ENCODE measurements at places on chromosomes 1 and 21.

DNA sequence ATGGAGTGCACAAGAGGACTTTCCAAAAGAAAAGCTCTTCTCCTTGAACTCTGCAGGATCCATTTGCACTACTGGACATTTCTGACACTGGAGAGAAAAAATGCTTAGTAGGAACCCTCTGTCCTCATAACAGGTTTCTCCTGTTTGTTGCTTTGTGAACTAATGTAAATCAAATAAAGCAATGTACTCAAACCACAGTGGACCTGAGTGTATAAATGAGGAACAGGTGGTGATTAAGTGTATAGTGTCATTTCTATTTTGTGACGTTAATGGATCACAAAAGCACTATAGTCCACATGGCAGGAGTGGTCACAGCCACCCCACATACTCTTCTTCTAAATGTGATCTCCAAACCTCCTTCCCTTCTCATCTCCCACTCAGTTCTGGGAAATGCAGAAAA is 268.4 kb upstream of the DUSP10 start:
- DNase-seq: no peak

GRCh38 chr1:41856944-41857285 is 61.8 kb downstream of the HIVEP3 start:
- no peak for DNase-seq

DNA sequence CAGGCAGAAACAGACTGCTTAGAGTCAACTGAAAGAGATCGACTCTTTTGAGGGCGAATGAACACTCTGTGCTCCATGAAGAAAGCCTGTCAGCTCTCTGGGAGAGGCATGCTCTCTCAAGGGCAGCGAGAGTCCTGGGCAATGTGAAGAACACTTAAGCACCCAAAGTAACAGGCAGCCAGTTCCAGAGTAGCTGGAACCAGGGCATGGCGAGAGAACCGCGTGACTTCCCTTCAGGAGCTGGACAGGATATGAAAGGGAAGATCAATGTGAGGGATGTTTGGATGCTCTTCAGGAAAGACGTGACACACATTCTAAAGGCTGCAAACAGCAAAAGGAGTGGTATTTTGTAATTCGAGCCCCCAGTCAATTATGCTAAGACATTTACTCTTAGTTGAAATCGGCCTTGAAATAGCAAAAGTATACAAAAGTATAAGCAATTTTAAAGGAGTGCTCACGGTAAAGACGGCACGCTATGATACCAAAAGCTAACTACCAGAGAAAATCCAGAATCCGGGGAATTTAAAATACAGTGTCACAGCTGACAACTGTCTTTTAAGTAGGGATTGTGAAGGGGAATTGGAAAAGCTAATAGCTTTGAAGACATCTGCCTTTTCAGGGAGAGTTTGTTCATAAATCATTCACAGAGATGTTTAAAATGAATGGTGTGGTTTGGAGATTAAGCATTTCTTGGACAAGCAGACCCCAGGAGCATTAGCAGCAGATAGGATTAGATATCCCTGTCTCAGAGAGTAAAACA is 20.8 kb downstream of the ADAMTS5 start:
- no peak for DNase-seq

DNA sequence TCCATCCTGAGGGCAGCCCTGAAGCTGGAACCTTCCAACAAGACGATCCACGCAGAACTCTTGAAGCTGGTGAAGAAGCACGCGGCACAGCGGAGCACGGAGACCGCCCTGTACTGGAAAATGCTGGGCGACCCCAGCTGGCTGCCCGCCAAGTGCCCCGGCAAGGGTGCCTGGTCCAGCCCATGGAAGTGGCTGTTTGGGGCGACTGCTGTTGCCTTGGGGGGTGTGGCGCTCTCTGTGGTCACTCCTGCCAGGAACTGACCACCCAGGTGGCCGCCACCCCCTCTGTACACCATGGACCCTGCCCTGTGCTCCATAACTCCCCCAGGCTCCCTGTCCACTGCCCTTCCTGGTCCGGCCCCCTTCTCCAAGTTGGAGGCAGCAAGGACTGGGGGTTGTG is 90.8 kb downstream of the PPP1R12B start:
- DNase-seq: no peak

- no peak for DNase-seq
Observed at GRCh38 chr1:17120962-17121837, 1.9 kb upstream of the PADI2 start.

DNA sequence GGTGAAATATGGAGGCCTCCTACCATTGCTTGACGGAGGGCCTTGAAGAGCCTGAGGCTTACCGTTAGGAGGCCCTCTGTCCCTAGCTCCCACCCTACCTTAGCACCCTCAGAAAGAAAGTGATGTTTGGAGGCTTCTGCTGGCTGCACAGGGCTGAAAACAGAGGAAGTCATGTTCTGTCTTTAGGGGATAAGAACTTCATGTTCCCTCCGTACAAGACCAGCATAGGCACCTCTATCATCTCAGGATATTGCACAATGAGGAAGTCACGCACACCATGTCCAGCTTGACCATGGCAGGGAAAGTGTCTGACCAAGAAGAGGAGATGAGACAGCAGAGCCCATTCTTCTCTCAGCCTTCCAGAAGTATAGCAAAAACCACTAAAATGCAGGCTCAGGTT is 13.8 kb downstream of the ADORA3 start:
- DNase-seq: no peak

- DNase-seq: no peak
Observed at GRCh38 chr1:240232530-240232929, 140.8 kb downstream of the FMN2 start.

- DNase-seq: no peak
Observed at GRCh38 chr1:248813546-248813945, 12.2 kb downstream of the SH3BP5L start.

DNA sequence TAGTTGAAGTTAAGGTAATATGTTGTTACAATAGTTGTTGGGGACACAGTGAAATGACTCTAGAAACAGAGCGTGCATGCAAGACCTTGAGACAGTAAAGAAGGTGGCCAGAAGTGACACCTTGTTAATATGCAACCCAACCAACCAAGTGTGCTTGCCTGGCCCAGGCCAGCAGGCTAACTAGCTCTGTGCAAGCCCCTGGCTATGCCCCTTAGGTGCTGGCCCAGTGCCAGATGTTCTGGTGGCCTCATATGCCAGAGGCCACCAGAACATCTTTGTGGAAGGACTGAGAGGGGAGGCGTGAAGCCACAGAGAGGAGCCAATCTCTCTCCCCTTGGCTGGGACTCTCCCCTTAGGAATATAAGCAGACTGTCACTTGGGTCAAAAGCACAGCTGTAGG is 111.2 kb upstream of the JUN start:
- no peak for DNase-seq

- no peak for DNase-seq
Observed at GRCh38 chr1:93567255-93567918, 114.2 kb downstream of the BCAR3 start.

- DNase-seq: no peak
Observed at GRCh38 chr1:158274797-158275196, 14.9 kb upstream of the CD1C start.

- DNase-seq: no peak
Observed at GRCh38 chr1:88634538-88634937, 49.5 kb upstream of the PKN2 start.

GRCh38 chr1:76264642-76265041 is 190.1 kb downstream of the ST6GALNAC3 start:
- no peak for DNase-seq

GRCh38 chr1:248102847-248103246 is 7.9 kb downstream of the OR2L13 start:
- DNase-seq: no peak

DNA sequence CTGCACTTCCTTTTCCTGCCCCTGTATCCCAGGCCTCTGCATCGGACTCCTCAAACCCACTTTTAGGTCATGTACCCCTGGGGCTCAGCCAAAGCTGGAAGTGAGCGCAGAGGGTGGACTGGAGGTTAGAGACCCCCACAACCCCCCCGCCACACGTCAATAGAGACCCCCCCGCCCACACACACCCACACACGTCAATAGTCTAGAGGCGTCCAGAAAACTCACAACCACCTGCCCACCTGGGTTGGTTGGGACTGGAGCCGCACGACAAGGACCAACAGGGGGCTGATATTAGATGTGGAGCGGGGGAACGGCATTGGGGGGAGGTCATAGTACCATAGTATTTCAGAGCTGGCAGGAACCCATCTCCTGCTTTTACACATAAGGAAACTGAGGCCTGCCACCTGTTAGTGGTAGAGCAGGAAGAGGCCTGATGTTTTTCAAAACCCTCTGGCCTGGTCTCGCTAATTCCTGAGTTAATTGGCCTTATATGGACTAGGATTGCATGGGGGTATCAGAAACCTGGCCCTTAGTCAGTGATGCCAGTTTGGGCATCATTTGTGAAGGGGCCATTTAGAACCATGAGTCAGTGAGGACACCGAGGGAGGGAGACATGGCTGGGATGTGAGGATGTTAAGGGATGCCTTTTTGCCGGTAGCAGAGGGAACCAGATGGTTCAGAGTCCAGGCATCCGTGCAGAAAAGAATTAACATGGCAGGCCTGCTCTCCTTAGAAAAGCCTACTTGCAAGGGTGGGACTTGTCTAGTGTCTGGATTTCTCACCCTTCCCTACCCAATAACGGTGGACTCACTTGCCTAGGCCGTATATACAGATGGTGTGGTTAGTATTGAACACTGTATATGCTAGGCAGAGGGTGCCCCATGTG is 1.1 kb downstream of the NENF start:
- no peak for DNase-seq

DNA sequence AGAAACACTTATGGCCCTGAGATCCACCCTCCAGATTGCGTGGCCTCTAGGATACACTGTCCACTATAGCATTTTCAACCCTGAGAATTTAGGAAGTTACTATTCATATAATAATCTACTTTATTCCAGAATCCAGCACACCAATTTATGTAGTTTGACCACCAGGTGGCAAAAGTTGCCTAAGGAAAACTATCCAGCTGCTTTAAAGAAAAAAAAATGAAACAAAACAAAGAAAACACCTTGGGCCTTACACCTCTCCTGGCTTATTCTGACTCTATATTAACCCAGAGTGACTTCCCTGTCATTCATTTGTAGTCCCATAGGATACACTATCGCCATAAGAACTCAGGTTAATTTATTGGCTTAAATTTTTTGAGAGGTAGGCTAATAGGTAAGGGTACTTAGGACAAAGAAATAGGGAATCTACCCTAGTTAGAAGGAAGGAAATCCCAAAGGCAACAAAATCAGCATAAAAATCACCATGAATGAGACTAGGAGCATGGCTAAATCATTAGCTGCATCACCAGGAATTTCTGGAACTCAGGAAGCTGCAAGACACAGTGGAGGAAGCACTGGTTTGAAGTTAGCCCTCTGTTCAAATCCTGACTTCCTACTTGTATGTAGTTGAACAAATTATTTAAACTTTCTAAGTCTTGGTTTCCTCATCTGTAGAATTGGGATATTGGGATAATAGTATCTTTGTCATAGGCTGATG is 107.5 kb downstream of the SPAG17 start:
- DNase-seq: no peak

DNA sequence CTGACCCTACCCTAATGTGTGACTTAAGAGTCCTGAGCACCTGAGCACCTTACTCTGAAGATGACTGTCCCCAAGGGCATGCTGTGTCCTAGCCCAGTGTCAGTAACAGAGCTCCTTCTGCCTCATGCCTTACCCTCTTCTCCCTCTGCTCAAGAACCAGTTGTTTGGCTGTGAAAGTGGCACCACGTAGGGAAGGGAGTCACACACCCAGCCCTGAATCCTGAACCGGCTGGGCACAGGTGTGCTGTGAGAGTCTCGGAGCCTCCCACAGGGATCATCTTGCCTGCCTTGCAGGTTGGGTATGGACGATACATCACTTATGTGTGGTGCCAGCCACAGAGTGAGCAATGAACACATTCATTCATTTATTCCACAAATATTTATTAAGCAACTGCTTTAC is 220.6 kb downstream of the DYRK1A start:
- no peak for DNase-seq

DNA sequence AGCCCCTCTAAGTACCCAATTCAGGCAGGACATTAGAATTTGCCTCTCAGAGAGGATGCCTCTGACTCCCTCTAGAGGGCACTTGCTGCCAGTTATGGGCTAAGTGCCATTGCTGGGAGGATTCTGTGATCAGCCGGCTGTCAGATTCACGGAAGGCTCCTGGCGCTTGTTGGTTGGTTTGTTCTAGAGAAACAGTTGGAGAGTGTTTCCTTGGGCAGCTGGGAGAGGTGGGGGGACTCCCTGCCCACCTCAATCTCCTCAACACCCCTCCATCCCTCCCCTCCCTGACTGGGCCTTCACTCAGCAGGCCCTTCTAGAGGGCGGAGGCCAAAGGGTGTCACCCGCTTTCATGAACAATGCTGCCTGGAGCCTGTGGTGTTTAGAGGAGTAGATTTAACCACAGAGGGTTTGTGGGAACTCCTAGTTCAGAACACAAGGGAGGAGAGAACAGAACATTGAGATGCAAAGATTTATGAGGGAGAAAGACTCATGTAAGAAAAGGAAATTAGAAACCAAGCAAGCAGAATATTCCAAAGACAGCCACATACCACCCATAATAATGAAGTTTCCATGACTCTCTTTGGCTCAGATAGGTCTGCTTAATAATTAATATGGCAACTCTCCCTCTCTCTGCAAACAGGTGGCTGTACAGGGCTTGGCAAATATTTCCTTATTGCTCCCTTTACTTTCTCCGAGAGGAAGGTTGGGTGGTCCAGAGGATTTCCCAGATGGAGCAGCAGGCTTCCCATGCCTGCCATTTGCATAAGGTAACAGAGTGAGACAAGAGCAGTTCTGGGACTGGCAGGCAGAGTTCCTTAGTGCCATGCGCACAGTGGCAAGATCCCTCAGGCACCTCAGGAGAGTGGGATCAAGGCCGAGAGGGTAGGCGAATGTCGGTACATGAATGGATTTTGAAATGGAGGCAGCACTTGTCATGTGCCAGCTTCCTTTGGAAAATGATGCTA is 30.0 kb upstream of the ACP6 start:
- peak; percentile 17 for DNase-seq

GRCh38 chr1:119829625-119830024 is 18.4 kb upstream of the REG4 start:
- no peak for DNase-seq

- DNase-seq: no peak
Observed at GRCh38 chr1:2388004-2388913, 3.1 kb downstream of the MORN1 start.

- no peak for DNase-seq
Observed at GRCh38 chr1:55724551-55725325, 509.6 kb upstream of the USP24 start.

DNA sequence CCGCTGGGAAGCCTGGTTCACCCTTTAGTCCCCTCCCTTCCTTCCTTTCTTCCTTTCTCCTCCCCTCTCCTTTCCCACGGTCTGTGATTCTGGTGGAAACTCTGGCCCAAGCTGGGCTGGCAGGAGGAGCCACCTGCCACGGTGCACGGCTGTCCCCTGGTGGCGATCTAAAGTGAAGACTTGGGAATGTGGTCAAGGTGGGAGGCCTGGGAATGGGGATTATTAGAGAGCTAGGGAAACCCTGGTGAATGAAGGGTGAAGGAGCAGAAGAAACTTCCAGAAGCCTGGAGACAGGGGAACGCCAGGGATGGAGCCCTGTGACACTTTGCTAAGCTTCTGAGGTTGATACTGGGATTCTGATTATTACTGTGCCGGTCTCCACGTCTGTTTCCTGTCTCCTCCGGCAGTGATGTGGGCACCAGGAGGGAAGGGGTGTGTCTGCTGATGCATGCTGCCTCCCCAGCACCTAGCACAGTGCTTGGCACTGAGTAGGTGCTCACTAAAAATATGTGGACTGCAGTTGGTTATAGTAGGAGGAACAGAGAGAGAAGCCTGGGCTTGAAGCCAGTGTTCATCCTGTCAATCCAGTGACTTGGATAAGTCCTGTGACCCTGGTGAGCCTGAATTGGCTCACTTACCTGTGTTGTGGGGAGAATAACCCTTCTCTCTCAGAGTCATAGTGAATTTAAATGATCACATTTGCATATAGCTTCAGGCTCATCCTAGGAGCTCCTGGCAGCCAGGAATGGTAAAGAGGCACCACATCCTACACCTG is 71.2 kb upstream of the NBPF3 start:
- DNase-seq: peak; percentile 43

All from activated T-helper 1 cell treated with anti-CD3 and anti-CD28 coated beads, Interleukin-2, amount 50 U/mL, for 16 hours (primary cell).